ENCODE measurements at places on chromosomes 11 and 22.

DNA sequence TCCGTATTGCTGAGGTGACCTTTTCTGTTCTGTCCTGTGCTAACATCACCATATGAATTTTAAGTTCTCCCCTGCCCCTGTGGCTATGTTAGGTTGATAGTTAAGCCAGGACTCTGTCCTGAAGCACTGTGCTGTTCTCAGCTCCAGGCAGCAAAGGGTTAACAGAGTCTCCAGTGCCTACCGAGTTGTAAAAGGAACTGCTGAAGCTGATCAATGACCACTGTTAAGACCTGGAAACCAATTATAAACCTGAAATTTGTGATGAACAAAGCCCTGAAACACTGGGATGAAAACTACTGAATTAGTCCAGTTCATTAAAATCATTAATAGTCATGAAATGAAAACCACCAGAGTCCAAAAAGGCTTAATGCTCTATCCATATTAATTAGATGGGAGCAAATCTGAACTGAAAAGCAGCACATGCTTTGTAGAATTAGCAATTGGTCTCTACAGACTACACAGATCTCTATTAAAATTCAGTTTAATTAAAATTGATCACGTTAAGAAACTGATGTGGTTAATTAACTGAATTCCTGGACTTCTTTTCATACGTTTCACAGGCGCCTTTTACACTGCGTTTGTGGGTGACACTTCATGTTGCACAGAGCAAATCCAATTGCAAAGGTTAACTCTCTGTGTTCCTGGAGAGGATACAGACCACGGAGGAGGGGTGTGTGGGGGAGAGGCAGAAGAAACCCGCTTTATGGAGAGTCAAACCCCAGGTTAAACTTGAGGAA is 188.5 kb upstream of the MPPED2 start:
- DNase-seq = no peak

GRCh38 chr22:44550711-44551491 is 52.9 kb upstream of the RTL6 start:
- DNase-seq = peak; percentile 7

DNA sequence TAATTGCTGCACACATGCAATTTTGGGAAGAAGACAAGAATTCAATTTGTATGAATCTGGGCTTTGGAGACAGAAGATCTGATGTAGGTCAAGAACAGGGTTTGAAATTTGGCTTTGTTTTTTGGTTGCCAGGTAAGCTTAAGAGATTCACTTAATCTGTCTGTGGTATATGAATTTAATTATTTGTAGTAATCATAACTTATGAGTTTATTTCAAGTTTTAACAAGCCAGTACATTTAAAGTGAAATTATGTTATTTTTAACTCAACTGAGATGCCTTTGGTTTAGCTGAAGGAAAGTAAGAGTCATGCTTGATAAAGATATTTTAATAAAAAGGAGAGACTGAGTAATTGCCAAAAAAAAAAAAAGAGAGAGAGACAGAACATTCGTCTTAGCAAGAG is 384.1 kb downstream of the LUZP2 start:
- DNase-seq = no peak

DNA sequence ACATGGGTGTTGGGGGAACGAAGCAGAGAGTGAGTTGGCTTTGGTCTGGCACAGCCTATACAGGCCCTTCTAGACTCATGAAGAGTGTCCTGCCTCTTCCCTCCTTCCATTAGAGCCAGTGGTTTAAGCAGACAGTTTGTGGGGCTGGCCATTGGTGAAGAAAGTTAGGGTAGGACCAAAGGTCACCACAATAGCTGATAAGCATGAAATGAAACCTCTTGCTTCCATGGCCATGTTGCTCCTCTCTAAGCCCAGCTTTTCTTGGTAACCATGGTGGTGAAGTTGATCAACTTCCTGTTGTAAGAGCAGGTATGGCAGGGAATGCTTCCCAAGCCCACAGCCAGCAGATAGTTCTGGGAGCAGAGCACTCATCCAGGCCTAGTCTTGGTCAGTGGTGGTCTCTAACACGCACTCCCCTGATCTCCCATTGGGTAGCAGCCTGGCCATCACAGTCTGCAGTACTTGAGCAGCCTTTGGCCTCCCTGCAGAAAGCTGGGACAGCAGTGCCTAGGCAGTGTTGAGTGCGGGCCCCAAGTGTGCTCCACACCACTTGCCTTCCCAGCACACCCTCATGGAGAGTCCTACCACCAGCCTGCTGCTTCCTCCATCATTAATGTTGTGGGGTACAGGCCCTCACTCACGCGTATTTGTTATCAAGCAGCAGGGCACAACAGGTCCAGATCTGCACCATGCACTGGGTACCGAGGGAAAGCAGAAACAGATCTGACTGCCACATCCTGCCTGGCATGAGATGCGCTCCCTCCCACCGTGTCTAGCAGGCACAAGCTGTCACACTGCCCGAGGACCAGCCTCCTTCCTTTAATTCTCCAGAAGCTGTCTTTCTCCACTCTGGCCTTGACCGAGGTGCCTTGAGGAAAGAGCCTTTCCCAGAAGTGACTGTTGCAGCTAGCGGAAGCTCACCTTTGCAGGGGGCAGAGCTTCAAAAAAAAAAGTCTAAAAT is 65.8 kb upstream of the SUSD2 start:
- DNase-seq = no peak

DNA sequence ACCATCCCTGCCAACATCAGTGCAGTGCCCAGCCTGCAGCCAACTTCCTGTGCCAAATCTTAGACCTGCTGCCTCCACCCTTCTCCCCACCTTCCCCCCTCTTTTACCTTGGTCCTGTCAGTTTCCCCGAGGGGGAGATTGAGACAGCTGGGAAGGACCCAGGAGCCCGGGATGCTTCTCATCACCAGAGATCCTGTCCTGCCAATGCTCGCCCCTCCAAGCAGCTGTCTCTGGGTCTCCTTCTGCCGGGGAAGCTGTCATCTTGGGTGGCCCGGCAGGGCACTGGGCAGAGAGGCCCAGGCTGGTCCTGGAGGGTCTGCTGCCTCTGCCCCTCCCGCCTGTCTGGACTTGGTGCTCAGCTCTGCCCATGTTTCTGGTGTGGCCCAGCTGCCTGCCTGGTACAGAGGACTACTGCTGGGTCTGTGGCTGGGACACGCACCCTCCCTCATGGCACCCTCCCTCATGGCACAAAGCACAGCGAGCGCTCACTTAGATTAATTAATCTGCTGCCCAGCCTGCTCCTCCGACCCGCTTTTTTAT is 60.4 kb upstream of the THY1 start:
- DNase-seq = no peak

GRCh38 chr11:75719340-75720239 is 2.0 kb downstream of the MOGAT2 start:
- no peak for DNase-seq

DNA sequence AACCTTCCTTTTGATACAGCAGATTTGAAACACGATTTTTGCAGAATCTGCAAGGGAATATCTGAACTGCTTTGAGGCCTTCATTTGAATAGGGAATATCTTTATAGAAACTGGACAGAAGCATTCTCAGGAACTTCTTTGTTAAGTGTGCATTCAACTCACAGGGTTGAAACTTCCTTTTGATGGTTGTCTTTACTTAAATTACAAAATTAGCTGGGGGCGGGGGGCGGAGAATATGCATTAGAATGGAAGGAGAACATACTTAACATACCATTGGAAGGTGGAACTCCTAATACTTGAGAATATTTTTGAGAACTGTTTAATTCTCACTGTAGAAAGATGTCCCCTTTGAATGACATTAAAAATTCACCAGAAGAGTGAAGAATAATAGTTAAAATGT is 104.4 kb downstream of the TRIM51G start:
- DNase-seq = no peak
